ENCODE measurements at places on chromosomes 2 and 18. TPM values are rescaled to one million over a fixed set of nuclear protein-coding genes. Genes with fewer than 3 reads are reported as not detected.

DNA sequence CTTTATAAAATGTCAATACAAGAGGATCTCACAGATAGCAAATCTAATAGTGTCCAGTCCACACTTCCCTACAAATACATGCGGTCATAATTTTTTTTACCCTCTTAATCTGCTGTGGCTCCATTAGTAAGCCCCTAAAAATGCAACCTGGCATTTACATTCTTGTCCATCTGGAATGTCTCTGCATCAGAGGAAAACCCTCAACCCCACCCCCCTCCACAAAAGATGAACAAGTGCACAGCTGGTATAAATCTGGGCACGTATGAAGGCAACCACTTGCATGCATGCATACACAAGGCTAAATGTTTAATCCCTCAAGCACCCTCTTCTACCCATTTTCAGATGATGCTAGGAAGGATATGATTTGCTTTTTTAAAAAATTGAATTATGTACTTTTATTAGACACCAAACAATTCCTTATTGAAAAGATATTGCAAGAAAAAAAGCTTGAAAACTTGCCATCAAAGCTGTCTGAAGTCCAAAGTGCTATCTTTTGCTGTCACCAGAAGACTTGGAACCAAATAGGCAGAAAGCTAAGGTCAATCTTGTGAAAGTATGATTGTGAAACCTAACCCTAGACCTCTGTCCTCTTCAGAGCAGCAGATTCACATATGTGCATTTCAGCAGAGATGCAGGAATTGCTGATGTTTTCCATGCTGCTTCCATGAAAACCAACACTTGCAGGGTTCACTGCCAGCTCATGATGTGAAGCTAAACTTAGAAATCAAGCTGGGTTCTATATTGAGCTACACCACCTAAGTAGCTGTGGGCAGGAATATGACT, 39.0 kb downstream of the IRS1 start:
- H3K27me3 ChIP-seq, result no peaks in the 10 kb centered on the region
- no peak for DNase-seq
- no peak overlapping the region for H3K4me3 ChIP-seq
- peaks cover 6% of the 10 kb centered on the region for H3K36me3 ChIP-seq

The ASAP2 gene
- total RNA-seq, result 75.1 TPM

GRCh38 chr2:42663828-42664227, 95.4 kb downstream of the MTA3 start:
- no peak for DNase-seq
- no peaks in the 10 kb centered on the region for H3K36me3 ChIP-seq
- H3K4me1 ChIP-seq, result no peaks in the 10 kb centered on the region
- no peak overlapping the region for H3K4me3 ChIP-seq

DNA sequence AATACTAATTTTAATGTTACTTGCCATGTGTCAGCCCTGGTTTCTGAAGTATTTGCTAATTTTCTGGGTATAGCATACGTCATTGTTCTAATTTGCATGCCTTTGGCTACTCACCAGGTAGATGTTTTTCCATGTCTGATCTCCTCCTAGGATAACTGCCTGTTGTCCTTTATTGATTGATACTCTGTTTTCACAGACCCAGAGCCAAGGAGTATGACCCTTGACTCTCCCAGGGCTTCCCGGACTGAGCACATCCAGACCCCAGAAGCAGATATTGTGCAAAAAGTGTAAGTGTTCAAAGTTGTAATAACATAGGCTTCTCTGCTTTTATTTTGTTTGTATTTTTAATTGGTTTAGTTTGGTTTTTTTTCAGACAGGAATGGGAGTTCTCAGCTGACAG, 53.8 kb downstream of the SUMO1 start:
- no peak overlapping the region for H3K27ac ChIP-seq
- H3K27me3 ChIP-seq, result no peaks in the 10 kb centered on the region
- no peak for DNase-seq
- H3K4me1 ChIP-seq, result peaks cover 38% of the 10 kb centered on the region
- peaks cover 8% of the 10 kb centered on the region for H3K36me3 ChIP-seq

- H3K4me3 ChIP-seq, result no peak overlapping the region
- no peaks in the 10 kb centered on the region for H3K36me3 ChIP-seq
- no peaks in the 10 kb centered on the region for H3K4me1 ChIP-seq
- peaks cover 41% of the 10 kb centered on the region for H3K27me3 ChIP-seq
- DNase-seq, result no peak
- no peak overlapping the region for H3K27ac ChIP-seq
Observed at GRCh38 chr2:29697715-29698114, 223.7 kb downstream of the ALK start.

The SLC8A1 gene
- 0.10 TPM for total RNA-seq

- no peak overlapping the region for H3K4me3 ChIP-seq
- H3K4me1 ChIP-seq, result no peaks in the 10 kb centered on the region
- DNase-seq, result no peak
- no peaks in the 10 kb centered on the region for H3K36me3 ChIP-seq
- H3K27me3 ChIP-seq, result no peaks in the 10 kb centered on the region
Observed at GRCh38 chr18:59021500-59021899, 118.2 kb upstream of the SEC11C start.

- no peak overlapping the region for H3K4me3 ChIP-seq
- H3K27me3 ChIP-seq, result no peaks in the 10 kb centered on the region
- H3K4me1 ChIP-seq, result no peaks in the 10 kb centered on the region
- DNase-seq, result no peak
- H3K27ac ChIP-seq, result no peak overlapping the region
- H3K36me3 ChIP-seq, result no peaks in the 10 kb centered on the region
Observed at GRCh38 chr2:80706541-80706940, 402.0 kb upstream of the LRRTM1 start.

DNA sequence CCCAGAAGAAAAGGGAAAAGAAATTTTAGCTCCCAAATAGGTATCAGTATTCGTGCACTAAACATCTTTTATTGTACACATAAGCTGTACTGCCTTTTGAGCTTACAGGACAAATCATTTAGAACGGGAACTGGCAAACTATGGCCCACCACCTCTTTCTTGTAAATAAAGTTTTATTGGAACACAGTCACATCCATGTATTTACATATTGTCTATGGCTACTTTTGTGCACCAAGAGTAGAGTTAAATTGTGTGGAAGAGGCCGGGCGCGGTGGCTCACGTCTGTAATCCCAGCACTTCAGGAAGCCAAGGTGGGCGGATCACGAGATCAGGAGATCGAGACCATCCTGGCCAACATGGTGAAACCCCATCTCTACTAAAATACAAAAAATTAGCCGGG, 5.7 kb downstream of the TM4SF20 start:
- no peak overlapping the region for H3K4me3 ChIP-seq
- peaks cover 19% of the 10 kb centered on the region for H3K4me1 ChIP-seq
- peak overlapping the region; percentile 1 for H3K27ac ChIP-seq
- no peaks in the 10 kb centered on the region for H3K27me3 ChIP-seq

The ALKAL2 gene
- not detected for total RNA-seq

GRCh38 chr18:3262234-3263131, 550 bp downstream of the MYL12B start:
- peak overlapping the region; percentile 96 for H3K27ac ChIP-seq
- no peaks in the 10 kb centered on the region for H3K27me3 ChIP-seq
- peak overlapping the region; percentile 81 for H3K4me3 ChIP-seq
- peaks cover 76% of the 10 kb centered on the region for H3K36me3 ChIP-seq
- peaks cover 55% of the 10 kb centered on the region for H3K4me1 ChIP-seq
- no peak for DNase-seq

- no peaks in the 10 kb centered on the region for H3K27me3 ChIP-seq
- no peak overlapping the region for H3K27ac ChIP-seq
Observed at GRCh38 chr2:239955989-239956817, 68.9 kb downstream of the NDUFA10 start.

The ASB18 gene
- not detected for total RNA-seq

DNA sequence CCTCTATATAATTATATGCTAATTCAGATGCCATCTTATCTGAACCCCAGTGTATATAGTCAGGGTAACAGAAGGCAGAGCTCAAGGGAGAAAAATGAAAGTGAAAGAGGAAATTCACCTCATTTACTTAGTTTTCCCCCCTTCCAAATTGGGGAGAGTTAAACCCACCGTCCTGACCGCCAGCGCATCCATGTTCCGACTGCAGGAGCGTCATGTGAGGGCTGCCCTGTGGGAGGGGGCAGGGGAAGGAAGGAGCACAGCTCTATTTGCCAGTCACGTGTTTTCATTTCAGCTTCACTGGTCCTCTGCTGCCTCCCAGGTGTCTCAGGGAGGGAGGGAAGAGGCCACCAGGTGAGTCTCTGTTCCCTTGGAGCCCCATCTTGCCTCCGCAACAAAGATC, 13.2 kb downstream of the CNNM4 start:
- no peaks in the 10 kb centered on the region for H3K27me3 ChIP-seq
- no peak for DNase-seq
- H3K36me3 ChIP-seq, result peaks cover 7% of the 10 kb centered on the region
- H3K4me3 ChIP-seq, result no peak overlapping the region

The TMEM247 gene
- total RNA-seq, result not detected

The PMAIP1 gene
- total RNA-seq, result 75.4 TPM

- no peak overlapping the region for H3K4me3 ChIP-seq
- no peaks in the 10 kb centered on the region for H3K36me3 ChIP-seq
- no peak for DNase-seq
- no peaks in the 10 kb centered on the region for H3K27me3 ChIP-seq
Observed at GRCh38 chr2:137928547-137929518, 35.4 kb upstream of the HNMT start.

The WDR43 gene
- 84.4 TPM for total RNA-seq

Measured in Calu3 (cell line).